Esophagus squamous epithelium (tissue), 5 donors: ENCODE measurements at places on chromosomes 7 and 10.

DNA sequence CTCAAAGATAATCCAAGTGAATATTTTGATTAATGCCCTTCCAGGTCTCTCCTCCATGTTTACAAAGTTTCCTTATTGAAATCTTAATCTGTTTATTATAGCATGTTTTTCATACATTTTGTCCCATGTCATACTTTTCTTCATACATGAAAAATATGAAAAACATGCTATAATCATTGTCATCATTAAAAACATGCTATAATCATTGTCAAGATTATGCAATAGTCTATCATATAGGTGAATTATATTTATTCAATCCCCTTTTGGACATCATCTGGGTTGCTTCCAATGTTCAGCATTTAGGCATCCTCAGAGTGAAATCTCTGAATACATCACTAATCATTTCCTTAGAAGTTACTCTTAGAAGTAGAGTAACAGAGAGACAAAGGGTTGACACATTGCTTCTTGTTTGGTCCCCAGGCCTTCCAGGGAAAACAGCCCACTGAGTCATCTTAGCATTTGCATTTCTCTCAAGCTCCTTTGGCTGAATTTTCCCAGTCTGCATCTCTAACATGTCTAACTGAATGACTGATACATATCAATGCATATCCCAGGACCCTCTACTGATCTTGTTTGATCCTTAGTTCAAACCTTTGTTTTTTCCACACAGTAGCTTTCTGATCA is 87.0 kb downstream of the SGMS1 start:
- DNase-seq, result no peak

DNA sequence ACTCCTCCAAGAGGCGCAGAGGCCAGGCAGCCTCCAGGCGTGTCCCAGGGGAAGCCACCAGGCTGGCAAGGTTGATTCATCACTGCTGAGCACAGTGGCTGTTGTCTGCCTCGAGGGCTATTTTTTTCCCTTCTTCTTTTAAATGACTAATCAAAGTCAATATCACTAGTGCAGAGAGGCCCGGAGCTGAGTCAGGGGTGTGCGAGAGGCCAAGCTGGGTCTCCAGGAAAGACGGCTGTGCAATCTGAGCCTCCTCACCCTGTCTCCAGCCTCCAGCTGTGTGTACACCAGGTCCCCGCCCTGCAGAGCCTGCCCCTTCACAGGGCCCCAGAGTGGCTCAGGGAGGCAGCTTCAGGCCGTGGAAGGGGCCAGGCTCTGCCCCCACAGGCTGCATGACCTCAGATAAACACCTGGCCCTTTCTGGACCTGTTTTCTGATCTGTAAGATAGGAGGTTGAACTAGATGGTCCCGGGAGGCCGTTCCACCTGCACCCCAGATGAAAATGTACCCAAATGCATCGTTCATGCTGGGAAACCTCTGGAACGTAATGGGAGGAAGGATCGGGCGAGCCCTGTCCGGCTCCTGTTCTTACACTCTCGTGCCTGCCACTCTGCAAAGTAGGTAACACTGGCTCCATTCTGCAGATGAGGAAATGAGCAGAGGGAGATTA is 3.7 kb downstream of the STX1A start:
- no peak for DNase-seq

GRCh38 chr7:13115157-13115772 is 427.8 kb downstream of the ARL4A start:
- no peak for DNase-seq

- no peak for DNase-seq
Measured at GRCh38 chr7:1501487-1502270, 2.5 kb downstream of the INTS1 start.

DNA sequence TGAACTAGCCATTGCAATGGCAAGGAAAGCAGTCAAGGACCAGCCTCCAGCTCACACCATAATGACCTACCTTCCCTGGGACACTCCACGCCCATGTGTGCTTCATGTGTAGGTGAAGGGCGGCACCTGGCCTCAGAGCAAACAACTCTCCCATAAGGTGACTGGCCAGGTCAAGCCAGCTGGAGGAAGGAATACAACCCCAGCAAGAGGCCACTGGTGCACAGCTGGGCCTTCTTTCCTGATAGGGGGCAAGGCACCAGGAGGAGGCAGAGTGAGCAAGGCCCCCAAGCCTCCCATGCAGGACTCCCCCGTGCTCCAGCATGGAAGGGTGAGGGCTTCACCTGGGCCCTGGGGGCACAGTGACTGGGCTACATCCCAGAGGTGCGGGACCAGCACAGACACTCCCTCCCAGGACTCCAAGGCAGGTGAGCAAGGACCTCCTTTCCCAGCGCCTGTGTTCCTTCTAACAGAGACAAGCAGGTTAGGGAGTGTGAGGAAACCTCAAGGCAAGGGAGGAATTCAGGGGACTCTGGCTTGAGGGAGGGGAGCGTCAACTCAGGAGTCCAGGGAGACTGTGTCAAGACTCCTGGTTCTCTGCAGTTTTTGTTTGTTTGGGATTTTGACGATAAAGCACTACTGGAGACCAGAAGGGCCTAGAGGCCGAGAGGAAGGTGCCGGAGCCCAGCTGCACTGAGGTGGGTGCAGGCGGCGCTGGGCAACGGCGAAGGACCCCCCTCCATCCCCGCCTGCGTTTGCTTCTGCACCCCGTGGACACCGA is 1.7 kb downstream of the PTPRN2 start:
- no peak for DNase-seq

DNA sequence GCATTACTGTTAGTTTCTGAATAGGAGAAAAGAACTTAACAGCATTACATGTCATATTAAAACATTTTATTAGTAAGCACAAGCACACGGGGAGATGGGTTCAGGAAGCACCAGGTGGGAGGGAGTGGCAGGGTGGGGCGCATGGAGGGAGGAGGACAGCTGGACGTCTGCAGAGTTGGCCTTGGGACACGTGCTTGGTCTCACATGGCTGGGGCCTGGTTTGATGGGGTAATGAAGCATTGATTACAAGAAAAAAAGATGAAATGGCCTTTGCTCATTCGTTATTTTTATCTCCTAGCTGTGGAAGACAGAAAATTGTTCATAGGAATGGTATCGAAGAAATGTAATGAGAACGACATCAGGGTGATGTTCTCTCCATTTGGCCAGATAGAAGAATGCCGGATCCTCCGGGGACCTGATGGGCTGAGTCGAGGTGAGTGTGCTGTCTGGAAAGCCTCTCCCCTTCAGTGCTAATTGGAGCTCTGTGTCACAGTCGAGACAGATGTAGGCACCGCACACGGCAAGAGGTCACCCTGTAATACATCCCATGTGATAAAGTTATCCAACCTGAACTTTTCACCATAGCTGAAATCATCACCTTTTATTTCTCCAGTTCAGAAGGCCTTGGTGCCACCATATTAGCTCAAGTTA is 239.9 kb downstream of the CELF2 start:
- DNase-seq, result no peak

GRCh38 chr10:92880233-92880861 is 32.0 kb downstream of the EXOC6 start:
- DNase-seq, result no peak

DNA sequence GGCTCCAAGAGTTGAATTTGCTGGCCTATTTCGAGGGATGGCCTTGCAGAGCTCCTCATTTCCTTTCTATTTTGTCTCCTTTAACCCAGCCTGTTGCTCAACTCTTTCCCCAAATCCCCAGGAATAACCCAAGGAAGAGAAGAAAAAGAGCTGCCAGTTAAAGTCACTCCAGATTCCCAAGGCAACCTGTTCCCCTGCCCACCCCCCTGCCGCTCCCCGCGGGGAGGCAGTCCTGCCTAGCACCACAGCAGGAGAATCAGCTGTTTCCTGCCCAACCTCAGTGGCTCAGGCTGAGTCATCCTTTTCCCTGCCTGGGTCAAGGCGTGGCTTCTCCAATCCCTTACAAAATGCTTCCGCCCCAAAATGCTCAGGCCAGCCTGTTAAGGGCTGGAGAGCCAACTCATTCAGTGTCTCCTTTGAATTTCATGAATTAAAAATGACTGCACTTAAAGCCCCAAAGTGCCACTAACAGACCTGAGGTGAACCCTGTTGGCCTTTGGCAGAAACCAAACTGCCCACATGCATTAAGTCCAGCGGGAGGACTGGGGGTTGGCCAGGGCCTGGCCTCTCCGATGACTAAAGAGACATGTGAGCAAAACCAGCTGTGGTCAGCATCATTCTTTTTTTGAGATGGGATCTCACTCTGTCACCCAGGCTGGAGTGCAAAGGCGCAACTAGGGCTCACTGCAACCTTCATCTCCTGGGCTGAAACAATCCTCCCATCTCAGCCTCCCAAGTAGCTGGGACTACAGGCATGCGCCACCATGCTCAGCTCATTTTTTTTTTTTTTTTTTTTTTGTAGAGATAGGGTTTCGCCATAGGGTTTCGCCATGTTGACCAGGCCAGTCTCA is 83.2 kb upstream of the KIF5B start:
- DNase-seq, result peak; percentile 31

DNA sequence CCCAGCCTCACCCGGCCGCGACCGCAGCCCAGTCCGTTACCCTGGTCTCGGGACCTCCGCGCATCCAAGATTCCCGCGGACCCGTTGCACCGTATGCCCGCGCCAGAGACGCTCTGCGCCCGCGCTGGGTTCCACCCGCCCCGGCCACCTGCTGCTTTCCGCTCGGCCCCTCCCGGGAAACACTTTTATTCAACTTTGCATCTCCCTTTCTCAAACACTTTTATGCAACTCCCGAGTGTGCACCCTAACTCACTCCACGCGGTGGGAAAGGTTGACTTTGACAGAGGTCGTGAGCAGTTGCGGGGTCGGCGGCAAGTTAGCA is at the start of gene ODAD2:
Gene ODAD2, minus strand, starts transcription at position 126 of the 322 bp plus-strand sequence. CDS start 3,937 bp downstream, outside the sequence.
- no peak for DNase-seq

- DNase-seq, result no peak
Measured at GRCh38 chr7:34749446-34749845, 91.4 kb downstream of the NPSR1 start.

DNA sequence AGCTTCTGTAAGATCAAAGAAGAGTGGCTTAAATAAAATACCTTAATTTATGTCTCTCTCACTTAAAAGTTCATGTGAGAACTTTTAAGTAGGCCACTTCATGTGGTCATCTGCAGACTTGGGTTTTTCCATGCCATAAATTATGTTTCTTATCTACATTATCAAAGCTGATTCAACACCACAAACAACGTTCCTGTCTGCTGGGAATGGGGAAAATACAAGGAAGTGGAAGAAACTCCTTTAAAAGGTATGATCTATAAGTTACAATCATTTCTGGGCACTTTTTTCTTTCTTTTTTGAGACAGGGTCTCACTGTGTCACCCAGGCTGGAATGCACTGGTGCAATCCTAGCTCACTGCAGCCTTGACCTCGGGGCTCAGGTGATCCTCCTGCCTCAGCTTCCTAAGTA is 16.9 kb upstream of the OTUD1 start:
- DNase-seq, result no peak

DNA sequence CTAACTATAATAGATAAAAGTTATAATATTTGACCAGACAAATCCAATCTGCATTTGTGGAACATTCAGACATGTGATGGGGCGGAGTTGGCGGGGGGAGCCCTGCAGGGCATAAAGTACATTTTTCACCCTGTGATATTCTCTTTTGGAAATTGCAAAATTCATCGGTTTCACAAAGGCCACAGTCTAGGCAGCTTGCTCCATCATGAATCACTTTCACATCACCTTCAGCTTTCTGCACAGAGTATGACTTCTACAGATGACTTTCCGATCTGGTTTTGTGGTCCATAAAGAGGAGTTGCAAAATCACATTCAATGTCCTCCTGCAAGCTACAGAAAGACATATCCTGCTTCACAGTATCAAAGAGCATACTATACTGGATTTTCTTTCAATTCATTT is 51.4 kb upstream of the APBB1IP start:
- no peak for DNase-seq

DNA sequence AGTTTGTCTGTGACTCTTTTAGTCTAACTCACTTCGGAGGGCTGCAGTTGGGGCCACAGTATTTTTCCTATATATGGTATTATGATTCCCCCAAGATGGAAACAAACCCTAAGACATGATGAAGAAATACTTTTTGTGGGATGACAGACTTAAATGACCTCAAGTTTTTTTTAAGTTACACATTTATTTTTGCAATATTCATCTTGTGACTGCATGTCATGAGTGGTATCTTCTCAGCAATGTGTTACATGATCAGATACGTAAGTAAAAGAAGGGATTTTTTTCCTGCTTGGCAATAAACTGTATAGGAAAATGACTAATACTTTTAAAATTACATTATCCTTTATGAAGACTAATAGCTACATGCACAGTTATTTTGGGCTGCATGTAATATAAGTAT is 57.8 kb downstream of the OR13A1 start:
- DNase-seq, result no peak

- no peak for DNase-seq
Measured at GRCh38 chr7:75658369-75658768, 80.4 kb downstream of the HIP1 start.

DNA sequence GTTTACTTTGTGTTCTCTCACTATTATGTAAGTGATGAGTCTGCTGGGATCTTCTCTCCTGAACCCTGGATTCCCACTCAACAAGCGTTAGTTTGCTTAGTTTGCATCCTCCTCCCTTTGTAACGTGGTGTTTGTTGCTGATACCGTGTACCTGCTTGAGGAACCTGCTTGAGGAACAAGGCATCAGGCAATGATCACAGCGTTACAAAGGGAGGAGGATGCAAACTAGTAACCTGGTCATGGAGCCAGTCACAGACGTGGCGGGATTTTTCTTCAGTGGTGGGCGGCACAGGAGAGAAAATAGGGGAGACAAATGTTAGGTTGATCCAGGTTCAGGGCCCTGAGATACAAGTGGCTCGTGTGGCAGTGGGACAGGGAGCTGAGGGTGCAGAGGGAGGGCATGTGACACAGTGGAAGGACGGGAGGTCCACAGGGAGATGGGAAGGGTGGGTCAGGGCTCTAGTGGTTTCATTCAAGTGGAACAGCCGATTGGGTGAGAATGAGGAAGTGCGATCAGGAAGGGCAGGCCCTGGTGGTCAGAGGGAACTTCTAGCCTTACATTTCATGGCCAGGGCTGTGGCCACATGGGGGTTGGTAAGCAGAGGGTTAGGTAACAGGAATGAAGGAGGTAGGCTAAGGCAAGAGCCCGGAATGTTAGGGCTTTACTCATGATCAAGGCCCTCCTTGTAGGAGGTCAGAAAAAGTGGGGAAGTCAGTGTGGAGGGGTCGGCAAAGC is 38.0 kb downstream of the SNX10 start:
- DNase-seq, result no peak

DNA sequence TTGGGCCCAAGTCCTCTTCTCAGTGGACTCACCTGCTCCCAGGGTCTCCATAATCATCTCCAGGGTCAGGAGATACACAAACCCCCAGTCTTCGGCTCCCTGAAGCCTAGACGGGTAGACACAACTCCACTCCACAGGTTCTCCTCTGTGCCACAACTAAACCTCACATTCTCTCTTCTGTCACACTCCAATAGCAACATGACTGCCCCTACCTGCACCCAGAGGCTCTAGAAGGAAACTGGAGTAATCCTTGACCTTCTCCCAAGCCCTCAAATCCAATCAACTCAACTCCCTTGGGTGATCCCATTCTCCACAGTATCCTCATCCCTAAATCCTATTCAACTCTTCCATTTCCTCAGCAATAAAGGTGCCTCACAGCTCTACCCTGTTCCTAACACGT is 16.2 kb downstream of the HNRNPF start:
- no peak for DNase-seq

DNA sequence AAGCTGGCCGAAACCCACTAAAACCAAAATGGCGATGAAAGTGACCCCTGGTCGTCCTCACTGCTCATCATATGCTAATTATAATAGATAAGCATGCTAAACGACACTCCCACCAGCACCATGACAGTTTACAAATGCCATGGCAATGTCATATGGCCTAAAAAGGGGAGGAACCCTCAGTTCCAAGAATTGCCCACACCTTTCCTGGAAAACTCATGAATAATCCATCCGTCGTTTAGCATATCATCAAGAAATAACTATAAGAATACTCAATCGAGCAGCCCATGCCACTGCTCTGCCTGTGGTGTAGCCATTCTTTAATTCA is 422.0 kb downstream of the CALN1 start:
- no peak for DNase-seq

- no peak for DNase-seq
Measured at GRCh38 chr10:61765176-61766087, 102.7 kb downstream of the CABCOCO1 start.
